ENCODE measurements at places on chromosomes 16 and 17.

GRCh38 chr17:4616476-4616875 lies 25.0 kb downstream of the ALOX15 start:
- DNase-seq: no peak

DNA sequence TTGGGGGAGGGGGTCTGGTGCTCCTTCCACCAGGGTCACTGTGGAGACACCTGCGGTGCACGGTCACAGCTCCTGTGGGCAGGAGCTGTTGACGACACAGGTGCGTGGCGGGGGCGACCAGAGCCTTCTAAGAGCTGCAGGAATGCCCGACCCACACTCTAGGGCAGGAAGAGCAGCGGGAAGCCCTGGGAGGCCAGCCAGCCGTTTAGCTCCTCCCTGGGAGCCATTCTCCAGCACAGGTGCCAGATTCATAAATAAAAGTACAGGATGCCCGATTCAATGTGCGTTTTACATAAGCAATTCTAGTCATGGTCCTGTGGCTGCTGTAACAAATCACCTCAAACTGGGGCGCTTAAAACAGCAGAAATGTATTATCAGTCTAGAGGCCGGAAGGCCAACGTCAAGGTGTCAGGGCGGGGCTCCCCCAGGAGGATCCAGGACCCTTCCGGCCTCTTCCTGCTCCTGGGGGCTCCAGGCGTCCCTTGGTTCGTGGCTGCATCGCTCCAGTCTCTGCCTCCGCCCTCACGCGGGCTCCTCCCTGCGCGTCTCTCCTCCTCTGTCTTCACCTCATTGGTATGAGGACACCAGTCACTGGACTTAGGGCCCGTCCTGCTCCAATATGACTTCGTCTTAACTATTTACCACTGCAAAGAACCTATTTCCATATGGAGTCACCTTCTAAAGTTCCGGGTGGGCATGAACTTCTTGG lies 155.4 kb downstream of the FOXL1 start:
- DNase-seq: no peak

GRCh38 chr16:68022278-68022727 lies 729 bp downstream of the DDX28 start:
- no peak for DNase-seq

- no peak for DNase-seq
These were observed 162.4 kb downstream of the LGALS9B start for GRCh38 chr17:20304961-20305360.

GRCh38 chr17:18224387-18225120 lies 881 bp upstream of the LLGL1 start:
- DNase-seq: no peak

DNA sequence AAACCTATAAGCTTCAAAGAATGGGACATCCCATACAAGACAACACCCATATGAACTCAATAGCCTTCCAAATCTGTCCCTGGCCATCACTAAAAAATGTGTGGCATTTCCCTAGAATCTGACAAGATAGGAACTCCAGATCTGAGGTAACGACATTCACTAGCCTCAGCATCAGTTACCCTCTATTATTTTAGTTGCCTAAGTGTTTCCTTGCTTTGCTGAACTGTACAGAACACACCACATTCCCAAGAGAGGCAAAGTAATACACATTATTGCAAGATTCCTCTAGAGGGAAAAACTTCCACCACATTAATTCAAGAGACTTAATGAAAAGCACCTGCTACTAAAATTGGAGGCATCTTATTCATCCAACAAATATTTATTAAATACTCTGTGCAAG lies 5.0 kb downstream of the LSM12 start:
- no peak for DNase-seq

All from NCI-H1694 (cell line).